ENCODE measurements at places on chromosomes 3 and 15.

GRCh38 chr3:74288761-74289160, 325.7 kb downstream of the CNTN3 start:
- no peak for DNase-seq

DNA sequence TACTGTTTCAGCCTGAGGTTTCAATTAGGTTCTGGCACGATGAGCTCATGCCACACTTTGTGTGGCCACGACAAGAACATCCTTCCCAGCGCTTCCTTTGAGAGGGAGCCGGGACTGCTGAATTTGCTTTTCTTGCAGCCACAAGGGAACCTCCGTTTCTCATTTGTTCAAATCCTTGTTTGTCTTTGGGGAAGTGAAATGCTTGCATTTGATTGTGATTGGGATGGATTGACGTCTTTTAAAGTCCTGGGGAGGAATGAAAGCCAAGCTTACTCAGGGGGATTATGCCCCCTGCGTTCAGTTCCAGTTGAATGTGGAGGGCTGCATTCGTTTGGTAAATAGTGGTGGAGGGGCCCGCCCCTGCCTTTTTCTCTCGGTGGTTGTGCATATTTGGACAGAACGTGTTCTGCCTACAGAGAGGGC, 277.6 kb downstream of the THSD4 start:
- no peak for DNase-seq

GRCh38 chr3:55077726-55078125, 149.9 kb upstream of the LRTM1 start:
- DNase-seq, result no peak

GRCh38 chr3:157199841-157200240, 39.9 kb upstream of the CCNL1 start:
- DNase-seq, result no peak

- DNase-seq, result no peak
Measured at GRCh38 chr3:71891483-71891882, 106.5 kb upstream of the PROK2 start.

DNA sequence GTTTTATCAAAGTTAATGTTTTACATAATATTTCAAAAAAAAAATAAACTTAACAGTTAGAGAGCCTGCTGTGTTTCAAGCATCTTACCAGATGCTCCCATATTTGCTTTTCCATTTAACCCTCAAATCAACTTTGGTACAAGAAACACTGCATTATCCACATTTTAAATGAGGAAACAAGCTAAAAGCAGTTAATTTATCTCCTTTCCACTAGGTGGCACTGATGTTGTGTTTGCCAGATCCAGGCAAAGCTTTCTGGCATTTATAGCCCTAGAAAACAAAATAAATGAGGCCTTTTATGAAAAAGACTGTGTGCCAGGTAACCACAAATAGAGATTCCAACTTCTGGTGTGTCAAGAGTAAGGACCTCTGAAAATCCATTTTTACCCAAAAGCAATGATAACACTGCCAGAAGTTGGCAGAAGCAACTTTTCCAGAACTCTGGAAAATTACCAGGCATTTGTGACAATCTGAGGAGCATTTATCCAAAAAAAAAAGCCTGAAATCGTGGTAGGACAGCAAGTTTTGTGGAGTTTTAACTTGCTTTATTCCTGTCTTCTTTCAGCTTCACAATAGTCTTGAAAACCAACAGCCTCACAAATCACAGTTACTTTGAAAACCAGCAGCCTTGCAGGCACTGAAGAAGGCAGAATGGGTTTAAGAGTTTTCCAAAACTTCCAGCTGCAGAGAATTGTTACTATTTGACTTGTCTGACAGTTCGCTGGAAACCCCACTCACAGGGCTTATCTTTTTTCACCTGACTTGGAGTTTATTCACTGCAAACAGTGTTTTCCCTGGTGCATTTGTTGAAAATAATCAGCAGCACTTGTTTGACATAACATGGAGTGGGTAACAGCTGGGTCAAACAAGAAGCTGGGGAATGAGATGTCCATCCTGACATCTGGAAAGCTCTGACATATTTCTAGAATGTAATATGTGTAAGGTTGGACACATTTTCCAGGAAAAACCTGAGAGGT, 9.2 kb downstream of the FAM162A start:
- DNase-seq, result no peak

- no peak for DNase-seq
Measured at GRCh38 chr3:171600030-171600429, 139.8 kb upstream of the TNIK start.

GRCh38 chr15:99983171-99983885, 250.1 kb upstream of the LYSMD4 start:
- DNase-seq, result no peak

- no peak for DNase-seq
Measured at GRCh38 chr15:49366496-49366895, 56.5 kb upstream of the FGF7 start.

DNA sequence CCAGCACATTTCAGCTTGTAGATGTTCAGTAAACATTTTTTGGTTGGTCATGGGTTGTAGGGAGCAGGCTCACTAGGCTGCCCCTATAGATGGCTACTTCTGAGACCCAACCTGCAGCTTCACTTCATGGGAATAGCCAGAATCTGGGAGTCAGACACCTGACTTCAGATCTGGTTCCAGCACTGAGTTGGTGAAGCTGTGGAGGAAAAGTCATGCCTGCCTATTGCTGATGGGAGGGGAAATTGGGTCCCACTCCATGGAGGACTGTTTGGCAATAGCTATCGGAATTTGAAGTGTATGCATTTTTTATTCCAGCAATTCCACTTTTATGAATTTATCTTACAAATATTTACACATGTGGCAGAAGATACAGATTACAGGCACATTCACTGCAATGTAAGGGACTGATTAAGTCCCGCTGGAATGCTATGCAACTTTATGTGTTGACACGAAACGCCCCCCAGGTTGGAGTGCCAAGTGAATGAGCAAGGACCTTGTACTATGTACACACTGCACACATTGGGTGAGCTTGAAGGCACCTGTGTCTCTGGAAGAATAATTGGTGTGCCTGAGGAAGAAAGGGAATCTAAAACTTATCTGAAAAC, 7.8 kb upstream of the CCR1 start:
- no peak for DNase-seq

GRCh38 chr3:139518306-139518705, 21.2 kb downstream of the RBP1 start:
- no peak for DNase-seq

DNA sequence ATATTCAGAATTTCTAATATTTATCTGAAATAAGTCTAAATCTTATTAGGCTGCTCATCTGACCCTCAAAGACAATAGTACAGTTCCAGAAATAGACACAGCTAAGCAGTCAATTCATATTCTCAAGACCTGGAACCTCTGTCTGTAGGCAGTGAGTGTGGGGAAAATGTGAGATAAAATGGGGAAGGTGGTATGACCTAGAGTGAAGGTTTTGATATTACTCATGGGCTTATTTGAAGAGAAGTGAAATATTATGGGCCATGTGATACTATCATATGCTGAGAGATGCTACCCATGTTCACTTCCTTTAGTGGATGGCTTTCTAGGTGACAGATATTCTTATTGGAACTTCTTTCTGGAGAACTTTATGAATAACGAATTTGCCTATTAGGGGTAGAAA, 33.5 kb downstream of the TGFBR2 start:
- no peak for DNase-seq

DNA sequence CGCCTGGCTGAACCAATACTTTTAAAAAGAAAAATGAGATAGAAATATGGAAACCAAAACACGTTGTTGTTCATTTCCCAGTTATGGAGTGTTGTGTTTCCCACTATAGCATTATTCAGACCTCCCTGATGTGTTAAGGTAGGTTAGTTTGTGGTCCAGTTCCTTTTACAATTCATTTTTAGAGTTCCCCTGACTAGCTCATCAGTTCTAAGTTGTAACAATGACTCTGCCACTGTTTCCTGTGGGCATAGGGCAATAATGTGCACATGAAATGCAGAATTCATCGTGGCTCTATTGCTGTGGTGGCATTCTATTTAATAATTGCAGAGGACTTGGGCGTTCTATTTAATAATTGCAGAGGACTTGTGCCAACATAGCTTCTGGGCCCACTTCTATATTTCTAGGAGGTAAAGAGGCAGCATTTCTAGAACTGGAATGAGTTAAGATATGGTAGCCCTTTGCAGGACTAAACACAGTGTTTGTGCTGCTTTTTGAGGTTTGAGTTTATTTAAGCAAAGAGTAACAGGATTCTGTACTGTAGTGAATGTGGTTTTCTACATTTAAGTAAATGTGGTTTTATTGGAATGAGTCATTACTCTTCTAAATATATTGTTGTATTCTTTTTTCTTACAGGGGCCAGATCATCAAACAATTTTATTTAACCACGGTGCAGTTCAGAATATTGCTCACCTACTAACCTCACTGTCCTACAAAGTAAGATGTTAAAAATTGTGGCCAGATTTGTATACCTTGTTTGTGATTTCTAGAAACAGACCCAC, 47.5 kb downstream of the ARMC8 start:
- no peak for DNase-seq

DNA sequence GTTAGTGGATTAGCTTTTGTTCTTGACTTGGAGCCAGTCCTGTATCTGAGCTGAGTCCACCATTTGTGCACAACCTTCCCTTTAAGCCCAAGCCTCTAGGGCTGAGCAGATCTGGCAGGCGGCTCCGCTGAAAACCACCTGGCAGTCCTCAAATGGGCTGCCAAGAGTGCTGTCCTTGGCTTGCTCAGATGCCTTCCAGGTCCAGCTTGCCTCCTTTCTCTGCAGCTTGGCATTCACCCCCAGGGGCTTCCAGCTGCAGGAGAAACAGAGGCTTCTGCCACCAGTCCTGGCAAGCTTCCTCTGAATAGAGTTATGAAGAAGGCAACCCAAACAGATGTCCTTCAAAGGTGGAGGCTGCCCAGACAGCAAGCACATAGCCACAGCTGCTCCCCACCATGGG, 96.7 kb downstream of the LRTM1 start:
- no peak for DNase-seq

DNA sequence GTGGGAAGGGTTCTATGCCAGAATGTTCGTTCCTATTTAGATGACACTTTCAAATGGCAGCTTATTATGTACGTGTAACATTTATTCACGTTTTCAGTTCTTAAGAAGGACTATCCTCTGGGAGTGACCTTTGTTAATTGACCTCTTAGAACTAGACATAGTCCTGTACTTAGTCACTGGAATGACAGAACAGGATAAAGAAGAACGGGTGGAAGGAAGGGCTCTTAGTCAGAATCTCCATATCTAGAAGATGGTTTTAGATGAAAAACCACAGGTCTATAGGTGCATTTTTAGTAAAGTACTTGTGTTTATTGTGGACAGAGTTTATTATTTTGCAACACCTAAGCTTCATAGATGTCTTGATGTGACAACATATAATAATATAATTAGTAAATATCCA, 6.5 kb downstream of the METTL6 start:
- no peak for DNase-seq

DNA sequence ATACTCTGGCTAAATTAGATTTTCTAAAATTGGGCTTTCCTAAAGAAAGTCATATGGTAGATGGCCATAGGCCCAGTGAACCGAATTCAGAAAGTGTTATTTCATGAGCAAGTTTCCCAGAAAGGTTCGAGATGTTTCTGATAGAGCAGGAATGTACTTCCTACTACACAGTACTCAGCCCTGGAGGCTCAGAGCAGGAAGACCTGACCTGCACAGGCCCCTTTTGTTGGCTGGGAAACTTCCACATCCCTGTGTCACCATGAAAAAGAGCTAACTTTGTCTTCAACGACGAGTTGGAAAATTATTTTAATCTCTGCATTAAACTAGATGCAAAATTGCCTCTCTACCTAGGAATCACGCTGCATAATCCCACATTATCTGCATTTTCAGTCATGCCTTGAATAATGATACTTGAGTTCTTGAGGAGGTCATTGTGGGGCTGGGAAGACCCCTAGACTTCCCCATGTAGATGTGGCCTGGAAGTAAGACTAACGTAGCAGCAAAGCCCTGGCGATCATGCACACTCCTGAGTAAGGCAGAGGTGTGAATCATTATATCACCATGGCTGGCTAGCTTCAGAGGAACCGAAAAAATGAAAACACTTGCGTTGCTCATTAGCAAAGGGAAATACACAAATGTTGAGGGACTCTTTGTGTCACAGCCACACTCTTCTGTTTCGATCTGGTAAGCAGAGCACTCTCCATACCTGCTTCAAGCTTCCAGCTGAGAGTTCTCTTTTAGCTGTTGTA, 47.1 kb downstream of the CMTM7 start:
- DNase-seq, result no peak

DNA sequence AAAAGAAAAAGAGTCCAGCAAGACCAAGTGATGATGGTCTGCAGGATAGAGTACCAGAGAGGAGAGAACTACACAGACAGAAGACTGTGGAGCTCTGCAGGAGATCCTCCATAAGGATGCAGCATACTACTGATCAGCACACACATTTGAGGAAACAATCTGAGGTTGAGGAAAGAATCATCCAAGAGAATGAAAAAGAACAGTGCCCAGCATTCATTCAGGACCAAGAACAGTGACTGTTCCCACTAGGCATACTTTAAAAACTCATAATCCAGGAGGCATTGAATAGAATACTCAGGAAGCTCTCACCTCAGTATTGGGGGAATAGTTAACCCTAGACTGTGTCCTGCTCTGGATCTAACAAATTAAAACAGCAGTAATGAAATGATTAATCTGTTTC, 54.9 kb downstream of the THSD4 start:
- DNase-seq, result no peak

DNA sequence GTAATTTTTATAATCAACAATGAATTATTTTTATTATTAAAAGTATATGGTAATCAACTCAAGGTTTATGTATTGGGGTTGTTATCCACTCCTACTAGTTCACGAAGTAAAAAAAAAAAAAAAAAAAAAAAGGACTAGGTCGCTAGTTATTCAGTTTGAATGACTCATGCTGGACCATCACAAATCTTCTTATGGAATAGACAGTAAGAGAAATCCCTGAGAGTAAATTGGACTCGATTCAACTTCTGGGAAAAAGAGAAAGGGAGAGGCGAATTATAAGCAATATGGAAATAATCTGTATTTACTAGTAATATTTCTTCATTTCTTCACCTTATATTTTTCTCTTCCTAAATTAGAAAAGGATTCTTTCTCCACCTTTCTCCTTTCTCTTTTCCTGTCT, 2.0 kb downstream of the MYEF2 start:
- no peak for DNase-seq

GRCh38 chr15:85071504-85071903, 89.8 kb downstream of the PDE8A start:
- DNase-seq, result no peak

DNA sequence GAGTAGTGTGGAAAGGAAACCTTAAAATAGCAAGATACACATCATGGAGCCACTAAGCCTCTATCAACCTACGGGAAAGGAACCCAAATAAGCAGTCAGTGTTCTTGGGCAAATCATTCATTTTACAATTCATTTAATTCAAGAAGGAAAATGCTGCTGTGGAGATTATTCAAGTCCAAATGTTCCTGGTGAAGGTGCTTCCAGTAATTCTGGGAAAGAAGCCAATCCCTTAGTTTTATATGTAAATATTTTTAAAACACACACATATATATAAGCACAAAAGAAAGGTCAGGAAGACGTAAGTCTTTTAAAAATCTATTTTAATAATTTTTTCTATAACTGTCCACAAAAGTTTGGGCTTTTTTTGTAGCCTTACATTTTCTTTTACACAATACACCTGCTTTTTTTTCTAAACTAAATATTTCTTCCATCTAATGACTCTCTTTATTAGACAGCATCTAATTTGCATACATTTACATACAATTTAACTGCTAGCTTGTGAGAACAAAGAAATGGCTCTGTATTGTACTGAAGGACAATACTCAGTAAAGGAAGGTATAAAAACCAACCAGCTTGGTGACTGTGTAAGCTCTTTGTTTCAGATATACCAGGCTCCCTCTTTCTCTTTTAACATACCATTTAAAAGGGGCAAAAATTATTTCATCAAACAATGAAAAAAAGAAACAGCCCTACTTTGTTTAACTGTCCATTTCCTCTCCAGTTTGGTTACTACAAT, 269.5 kb downstream of the ZBTB20 start:
- DNase-seq, result no peak
